ENCODE measurements at places on chromosomes 12 and 14. TPM values are rescaled to one million over a fixed set of nuclear protein-coding genes. Genes with fewer than 3 reads are reported as not detected.

The CAPS2 gene
- total RNA-seq, result 3.0 TPM

The ZCRB1 gene
- total RNA-seq, result 35.1 TPM

The SLC38A2 gene
- 317 TPM for total RNA-seq

The GDF3 gene
- total RNA-seq, result not detected

The ISM2 gene
- not detected for total RNA-seq

The TSPAN19 gene
- not detected for total RNA-seq

DNA sequence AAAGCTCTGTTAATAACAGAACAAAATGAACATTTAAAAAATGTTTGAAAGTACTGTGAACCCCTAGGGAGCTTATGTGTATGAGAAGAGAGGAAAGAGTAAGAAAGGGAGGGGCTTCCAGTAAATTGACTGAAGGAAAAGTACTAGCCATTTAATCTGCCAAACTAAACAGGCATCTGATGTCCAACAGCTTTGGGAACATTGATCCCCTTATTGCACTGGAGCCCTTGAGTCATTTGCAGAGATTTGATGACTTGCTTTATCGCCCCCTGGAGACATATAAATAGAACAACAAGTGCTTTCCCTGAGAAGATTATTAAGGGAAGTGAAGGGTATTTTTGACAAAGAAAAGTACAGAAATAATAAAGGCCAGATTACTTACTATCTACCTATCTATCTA is 319.3 kb upstream of the NOVA1 start:
- DNase-seq, result peak; percentile 1

DNA sequence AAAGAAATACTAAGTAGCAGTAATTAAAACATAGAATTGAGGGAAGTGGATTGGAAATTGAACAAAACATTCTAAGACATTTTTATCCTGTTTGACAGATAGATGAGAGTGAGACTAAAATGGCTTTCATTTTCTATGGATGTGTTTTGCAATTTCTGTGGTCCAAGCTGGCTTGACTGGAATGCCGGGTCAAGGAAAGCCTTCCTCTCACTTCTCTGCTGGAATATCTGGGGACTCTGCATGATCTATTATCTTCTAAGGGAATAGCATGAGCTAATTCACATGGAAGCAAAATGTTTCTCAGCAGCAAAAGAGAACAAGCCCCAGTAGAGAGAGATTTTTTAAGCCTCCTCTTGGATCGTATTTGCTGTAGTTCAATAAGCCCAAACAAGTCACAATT is 407.9 kb upstream of the ATXN7L3B start:
- DNase-seq, result no peak

- DNase-seq, result no peak
Observed at GRCh38 chr12:14138495-14138894, 157.1 kb upstream of the GRIN2B start.

GRCh38 chr12:116718655-116719454 is 19.0 kb downstream of the SPRING1 start:
- DNase-seq, result peak; percentile 53

GRCh38 chr12:108940138-108940537 is 60.2 kb downstream of the DAO start:
- DNase-seq, result no peak

DNA sequence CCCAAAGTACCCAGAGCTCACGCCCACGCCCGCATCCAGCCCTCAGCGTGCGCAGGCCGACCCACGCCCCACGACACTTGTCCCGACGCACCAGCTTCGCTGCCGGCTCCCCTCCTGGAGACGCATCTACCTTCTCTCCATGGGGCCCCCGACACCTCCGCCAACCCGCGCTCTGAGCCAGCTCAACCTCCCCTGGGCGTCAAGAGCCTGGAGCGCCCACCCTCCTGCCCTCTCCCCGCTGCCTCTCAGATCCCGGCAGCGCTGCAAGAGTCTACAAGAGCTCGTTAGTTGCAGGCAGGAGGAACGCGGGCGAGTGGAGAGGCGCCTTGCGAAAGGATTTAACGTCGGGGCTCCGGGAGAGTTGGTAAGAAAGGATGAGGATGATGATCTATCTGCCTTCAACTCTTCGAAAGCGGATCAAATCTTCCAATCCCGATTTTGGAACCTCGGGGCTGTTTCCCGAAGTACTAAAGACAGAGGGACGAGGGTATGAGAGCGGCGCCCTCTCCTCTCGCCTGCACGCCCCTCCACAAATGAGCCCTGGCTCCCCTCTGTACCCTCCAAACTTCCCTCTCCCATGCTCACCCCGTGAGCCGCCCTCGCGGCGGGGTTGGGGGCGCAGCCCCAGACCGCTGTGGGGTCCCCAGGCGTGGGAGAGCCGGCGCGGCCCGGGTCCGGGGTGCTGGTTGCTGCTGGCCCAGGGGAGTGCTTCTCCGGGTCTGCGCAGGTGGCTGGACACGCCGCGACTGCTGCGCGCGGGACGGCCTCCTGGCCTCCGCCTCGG is 979 bp downstream of the LTBP2 start:
- no peak for DNase-seq

GRCh38 chr14:104556256-104557021 is 23.1 kb upstream of the C14orf180 start:
- DNase-seq, result no peak

DNA sequence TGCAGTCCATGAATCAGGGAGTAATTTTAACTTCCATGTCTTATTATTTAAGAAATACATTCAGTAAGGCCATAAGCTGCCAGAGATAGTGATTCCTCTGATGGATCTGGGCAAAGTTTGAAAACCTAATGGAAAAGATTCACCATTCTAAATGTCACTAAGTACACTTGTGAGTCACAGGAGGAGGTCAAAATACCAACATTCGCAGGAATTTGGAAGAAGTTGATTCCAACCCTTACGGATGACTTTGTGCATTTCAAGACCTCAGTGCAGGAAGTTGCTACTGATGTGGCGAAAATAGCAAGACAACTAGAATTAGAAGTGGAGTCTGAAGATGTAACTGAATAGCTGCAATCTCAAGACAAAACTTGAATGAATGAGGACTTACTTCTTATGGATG is 69.8 kb downstream of the OSBPL8 start:
- DNase-seq, result no peak

DNA sequence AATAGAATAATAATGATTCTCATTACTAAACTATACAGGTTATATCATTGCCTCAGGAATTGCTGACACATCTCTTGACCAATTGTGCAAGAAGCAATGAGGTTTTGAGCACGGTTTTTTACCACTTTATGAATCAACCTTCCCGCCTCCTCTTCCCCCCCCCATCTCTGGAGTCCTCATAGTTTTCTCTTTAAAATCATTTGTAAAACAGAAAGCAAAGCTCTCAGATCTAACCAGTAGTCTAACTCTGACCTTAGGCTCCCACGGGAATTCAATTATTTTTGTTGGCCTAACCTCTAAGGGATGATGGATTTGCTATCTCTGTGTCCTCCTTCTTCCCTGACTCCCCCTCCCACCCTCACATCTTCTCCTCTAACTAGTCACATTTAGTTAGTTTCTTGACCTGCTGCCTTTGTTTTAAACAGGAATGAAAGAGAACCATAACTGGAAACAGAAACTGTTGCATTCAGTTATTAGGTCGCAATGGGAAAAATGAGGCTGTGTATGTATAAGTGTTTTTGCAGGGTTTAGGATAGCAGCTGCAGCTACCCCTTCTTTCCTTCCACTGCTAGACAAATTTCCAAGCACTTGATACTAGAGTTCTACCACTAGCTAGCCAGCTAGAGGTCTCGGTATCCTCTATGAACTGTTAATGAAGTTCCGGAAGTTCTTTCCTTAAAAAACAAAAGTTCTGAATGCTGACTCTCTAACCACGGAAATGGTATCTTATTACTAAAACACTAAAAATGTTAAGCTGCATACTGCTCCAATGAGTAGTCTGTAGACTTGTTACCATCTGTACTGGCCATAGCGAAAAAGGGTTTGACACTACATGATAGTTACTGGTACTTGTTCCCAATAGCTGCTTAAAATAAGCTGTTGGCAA is 65.4 kb downstream of the TAOK3 start:
- DNase-seq, result peak; percentile 87

All from RPMI7951 (cell line).